Daoy (cell line): ENCODE measurements at places on chromosomes 2 and 18. TPM values are rescaled to one million over a fixed set of nuclear protein-coding genes. Genes with fewer than 3 reads are reported as not detected.

DNA sequence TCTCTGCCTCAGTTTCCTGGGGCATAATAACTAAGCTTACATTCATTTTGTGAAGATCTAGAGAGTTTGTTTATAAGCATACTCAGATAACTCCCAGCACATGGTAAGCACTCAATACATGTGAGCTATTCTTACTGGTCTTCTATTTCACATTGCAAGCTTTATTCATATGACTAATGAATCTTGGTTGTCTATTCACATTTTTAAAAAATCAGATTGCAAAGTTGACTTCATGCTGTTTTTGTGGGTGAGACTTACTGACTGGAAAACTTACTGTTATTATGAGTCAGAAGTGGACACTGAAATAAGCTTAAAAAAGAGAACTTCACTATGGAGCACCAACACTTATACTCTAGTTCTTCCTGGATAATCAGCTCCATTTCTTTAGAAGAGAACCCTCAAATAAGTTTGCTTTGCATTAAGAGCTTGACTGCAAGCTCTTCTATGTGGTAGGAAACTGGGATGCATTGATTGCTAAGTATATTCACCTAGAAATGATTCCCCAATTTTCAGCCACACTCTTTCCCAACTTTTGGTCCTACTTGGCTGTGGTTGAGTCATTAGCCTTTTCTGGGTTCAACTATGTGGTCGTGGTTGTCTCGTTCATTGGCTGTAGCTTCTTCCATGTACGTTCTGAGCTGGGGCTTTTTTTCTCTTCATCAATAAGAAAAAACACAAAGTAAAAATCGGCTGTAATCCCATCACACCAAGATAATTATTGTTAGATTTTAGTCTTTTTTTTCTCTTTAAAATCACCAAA, 29.5 kb upstream of the RBMS1 start:
- no peak for DNase-seq

GRCh38 chr2:134883552-134884293, 34.9 kb upstream of the CCNT2 start:
- no peak for DNase-seq

DNA sequence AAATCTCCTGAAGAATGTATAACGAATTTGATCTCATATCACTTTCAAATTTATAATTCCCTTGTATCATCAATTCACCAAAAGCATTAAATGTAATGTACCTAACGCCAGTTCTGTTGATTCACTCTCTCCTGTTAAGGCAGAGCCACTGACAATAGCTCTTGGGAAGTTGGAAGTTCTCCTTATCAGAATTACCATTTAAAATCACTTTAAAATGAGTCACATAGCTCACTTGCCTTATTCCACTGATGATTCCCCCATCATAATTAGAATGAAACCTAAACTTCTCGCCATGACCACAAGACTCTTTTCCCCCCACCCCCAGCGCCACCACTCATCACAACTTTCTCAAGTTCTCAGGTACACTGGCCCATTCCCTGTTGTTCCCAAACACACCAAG, 117.1 kb downstream of the PID1 start:
- DNase-seq, result no peak

DNA sequence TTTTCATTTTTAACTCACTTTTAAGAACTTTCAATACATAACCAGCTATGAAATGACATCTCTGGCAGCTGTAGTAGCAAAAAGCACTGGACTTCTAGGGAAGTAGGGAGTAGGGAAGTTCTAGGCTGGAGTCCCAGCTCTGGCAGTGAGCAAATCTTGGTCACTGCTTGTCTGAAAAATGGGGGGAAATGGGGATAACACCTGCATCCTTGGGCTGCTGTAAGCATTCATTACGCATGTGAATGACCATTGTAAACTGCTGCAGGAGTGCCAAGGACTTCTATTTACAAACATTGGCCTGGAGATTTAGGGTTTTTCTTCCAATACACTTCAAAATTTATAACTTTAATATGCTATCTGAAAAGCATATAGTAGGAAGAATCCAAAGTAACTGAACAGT, 972 bp upstream of the MPP4 start:
- no peak for DNase-seq

DNA sequence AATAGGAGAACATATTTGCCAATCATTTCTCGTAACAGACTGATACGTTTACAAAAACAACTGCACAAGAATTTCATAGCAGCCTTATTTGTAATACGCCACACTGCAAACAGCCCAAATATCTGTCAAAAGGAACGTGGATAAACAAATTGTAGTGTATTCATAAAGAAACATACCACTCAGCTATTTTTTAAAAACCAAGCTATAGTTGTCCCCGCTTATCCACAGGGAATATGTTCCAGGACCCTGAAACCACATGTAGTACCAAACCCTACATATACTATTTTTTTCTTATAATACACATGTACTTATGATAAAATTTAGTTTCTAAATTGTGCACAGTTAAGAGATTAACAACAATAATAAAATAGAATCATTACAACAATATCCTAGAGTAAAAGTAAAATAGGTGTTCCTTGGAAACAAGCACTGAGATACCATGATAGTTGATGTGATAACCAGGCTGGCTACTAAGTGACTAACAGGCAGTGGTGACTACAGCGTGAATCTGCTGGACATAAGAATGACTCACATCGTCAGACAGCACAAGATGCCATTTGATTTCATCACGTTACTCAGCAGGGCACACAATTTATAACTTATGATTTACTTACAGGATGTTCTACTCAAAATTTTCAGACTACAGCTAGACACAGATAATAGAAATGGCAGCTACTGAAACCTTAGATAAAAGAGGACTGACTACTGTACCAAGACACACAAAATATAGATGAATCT, 367.4 kb downstream of the NCKAP5 start:
- DNase-seq, result peak; percentile 88

DNA sequence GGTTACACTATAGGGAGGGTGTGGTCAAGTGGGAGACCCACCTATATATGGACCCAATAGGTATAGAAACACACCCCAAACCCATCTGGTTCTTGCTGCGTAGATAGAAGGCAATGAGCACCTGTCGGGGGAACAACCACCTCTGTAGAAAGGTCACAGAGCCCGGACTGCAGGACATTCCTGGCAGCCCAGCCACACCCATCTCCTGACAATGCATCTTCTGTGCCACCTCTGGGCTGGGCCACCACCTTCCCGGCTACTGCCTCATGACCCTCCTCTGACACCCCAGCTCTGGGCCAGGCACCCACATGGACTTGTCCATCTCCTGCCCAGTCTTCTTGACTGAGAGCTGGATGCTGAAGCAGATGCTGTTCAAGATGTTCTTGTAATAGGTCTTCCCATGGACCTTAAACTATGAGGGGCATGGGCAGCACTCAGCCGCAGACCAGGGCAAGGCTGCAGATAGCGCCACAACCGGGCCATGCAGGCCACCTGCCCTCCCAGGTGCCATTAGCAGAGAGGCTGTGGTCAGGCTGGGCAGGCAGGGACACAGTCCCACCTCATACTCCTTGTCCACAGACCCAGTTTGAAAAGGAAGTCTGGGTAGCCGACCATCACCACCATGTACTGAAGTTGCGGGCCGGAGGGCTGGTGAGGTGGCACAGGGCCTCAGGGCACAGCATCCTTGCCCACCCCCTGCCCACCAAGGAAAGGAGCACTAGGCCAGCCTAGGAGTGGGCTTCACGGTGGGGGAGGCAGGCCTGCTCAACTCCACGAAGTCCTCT, 9.3 kb downstream of the ALPG start:
- DNase-seq, result no peak

The STARD6 gene
- total RNA-seq, result 0.11 TPM in 1 of 2 replicates, not detected in the other

The TCF7L1 gene
- total RNA-seq, result 0.11 and 0.27 TPM in 2 replicates

The MOGAT1 gene
- total RNA-seq, result not detected in 2 replicates

The ANO7 gene
- 0.69 TPM in 1 of 2 replicates, not detected in the other for total RNA-seq
